ENCODE measurements at places on chromosomes 4 and X. TPM values are rescaled to one million over a fixed set of nuclear protein-coding genes. Genes with fewer than 3 reads are reported as not detected.
A peak's percentile ranks its signal among the peaks of the same experiment; 100 is the strongest.

GRCh38 chrX:39772057-39772832 is 325.5 kb downstream of the BCOR start:
- no peak overlapping the region for H3K27ac ChIP-seq
- no peaks in the 10 kb centered on the region for H3K36me3 ChIP-seq
- no peak overlapping the region for H3K4me3 ChIP-seq
- H3K4me1 ChIP-seq, result peaks cover 16% of the 10 kb centered on the region
- peak; percentile 75 for DNase-seq
- H3K27me3 ChIP-seq, result no peaks in the 10 kb centered on the region

GRCh38 chr4:3775005-3775404 is 8.8 kb downstream of the ADRA2C start:
- no peak overlapping the region for H3K27ac ChIP-seq
- no peak for DNase-seq
- no peaks in the 10 kb centered on the region for H3K36me3 ChIP-seq
- H3K27me3 ChIP-seq, result 0 out of 2 replicates have a peak, but pooled peaks cover 6% of the 10 kb centered on the region
- no peak overlapping the region for H3K4me3 ChIP-seq
- no peaks in the 10 kb centered on the region for H3K4me1 ChIP-seq

DNA sequence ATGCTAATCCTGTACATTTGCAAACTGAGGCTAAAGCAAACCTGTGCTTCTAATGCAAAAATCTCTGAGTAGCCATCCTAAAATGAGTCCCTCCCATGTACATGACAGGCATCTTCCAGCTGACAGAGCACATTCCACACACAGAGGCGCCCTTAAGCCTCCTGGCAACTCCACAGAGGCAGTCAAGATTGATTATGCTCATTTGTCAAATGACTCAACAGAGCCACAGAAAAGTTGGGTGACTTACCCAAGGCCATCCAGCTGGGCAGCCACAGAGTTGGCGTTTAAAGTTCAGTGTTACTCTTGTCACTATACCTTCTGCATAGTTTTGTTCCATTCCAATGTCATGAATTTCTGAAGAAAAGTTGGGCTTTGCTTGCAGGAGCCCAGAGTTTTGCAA is 394.6 kb upstream of the FGF13 start:
- H3K27ac ChIP-seq, result no peak overlapping the region
- H3K4me1 ChIP-seq, result 0 out of 2 replicates have a peak, but pooled peaks cover 9% of the 10 kb centered on the region
- no peaks in the 10 kb centered on the region for H3K27me3 ChIP-seq
- no peak overlapping the region for H3K4me3 ChIP-seq
- DNase-seq, result peak; percentile 63
- no peaks in the 10 kb centered on the region for H3K36me3 ChIP-seq

DNA sequence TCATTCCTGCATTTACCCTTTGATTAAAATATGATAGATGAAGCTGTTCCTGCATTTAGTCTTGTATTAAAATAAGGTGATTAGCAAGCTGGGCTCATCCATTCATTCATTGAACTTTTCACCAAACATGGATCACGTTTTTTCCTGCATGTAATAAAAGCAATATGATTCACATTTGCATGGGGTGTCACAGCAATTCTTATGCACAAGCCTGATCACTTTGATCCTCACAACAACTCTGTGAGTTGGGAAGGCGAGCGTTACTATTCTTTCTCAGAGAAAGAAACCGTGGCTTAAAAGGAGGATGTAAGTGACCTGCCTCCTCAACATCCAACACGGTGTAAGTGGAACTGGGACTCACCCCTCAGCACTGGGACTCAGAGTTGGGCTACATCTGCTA is 20.0 kb downstream of the CHRNA9 start:
- peaks cover 3% of the 10 kb centered on the region for H3K4me1 ChIP-seq
- no peaks in the 10 kb centered on the region for H3K27me3 ChIP-seq
- no peak for DNase-seq
- H3K27ac ChIP-seq, result no peak overlapping the region
- no peak overlapping the region for H3K4me3 ChIP-seq

DNA sequence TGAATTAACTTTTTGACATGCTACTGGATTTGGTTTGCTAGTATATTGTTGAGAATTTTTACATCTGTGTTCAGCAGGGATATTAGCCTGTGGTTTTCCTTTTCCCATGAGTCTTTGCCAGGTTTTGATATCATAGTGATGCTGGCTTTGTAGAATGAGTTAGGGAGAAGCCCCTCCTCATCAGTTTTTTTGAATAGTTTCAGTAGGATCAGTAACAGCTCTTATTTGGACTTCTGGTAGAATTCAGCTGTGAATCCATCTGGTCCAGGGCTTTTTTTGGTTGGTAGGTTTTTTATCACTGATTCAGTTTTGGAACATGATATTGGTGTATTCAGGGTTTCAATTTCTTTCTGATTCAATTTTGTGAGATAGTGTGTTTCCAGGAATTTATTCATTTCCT is 790.4 kb upstream of the GRID2 start:
- DNase-seq, result no peak
- H3K36me3 ChIP-seq, result no peaks in the 10 kb centered on the region
- no peaks in the 10 kb centered on the region for H3K4me1 ChIP-seq
- H3K27me3 ChIP-seq, result no peaks in the 10 kb centered on the region

GRCh38 chr4:120018786-120019185 is 47.9 kb downstream of the MAD2L1 start:
- H3K36me3 ChIP-seq, result no peaks in the 10 kb centered on the region
- H3K27ac ChIP-seq, result no peak overlapping the region
- H3K4me3 ChIP-seq, result no peak overlapping the region
- no peak for DNase-seq
- H3K4me1 ChIP-seq, result no peaks in the 10 kb centered on the region

DNA sequence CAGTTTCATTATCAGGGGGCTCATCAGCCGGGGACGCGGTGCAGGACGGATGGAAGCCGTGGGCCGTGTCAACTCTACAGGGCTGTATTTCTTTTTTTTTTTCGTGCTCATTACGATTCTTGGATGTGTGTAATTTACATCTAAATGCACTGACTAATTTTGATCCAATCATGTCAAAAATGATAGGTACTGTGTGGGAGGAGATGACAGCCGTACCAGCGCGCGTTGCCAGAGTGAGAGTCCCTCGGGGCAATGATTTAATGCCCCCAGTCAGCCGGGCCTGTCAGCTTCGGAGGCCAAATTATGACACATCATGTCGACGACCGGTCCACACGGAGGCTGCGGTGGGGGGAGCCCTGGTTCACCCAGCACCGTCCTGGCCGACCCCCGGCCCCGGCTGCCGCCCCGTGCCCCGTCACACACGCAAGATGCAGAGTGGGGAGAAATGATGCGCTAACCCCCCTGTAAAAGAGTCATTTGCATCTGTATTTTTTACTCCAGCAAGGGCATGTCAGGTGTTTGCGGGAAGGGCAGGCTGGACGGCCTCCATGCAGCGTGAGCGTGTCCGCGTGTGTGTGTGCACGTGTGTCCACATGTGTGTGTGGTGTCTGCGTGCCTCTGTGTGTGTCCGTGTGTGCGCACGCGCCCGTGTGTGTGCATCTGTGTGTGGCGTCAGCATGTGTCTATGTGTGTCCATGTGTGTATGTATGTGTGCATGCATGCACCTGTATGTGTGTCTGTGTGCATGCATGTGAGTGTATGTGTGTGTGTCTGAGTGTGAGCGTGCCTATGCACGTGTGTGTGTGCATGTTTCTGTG is 74.3 kb upstream of the PPP2R3B start:
- H3K27me3 ChIP-seq, result 0 out of 2 replicates have a peak, but pooled peaks cover 4% of the 10 kb centered on the region
- no peak overlapping the region for H3K4me3 ChIP-seq
- H3K36me3 ChIP-seq, result no peaks in the 10 kb centered on the region
- H3K4me1 ChIP-seq, result no peaks in the 10 kb centered on the region
- no peak overlapping the region for H3K27ac ChIP-seq
- no peak for DNase-seq

Gene BEX1
- total RNA-seq, result 4.0 TPM

Gene TEC
- 3.9 TPM for total RNA-seq
